ENCODE measurements at places on chromosomes 7 and 10. TPM values are rescaled to one million over a fixed set of nuclear protein-coding genes. Genes with fewer than 3 reads are reported as not detected.

SKIDA1 gene
- 9.3 TPM for total RNA-seq

OPN4 gene
- not detected for total RNA-seq

GNB2 gene
- total RNA-seq: 289 TPM

ARF5 gene
- 155 TPM for total RNA-seq
